ENCODE measurements at places on chromosomes 12 and 14.
A peak's percentile ranks its signal among the peaks of the same experiment; 100 is the strongest.

GRCh38 chr12:130041983-130042812, 120.1 kb upstream of the FZD10 start:
- DNase-seq = no peak

GRCh38 chr14:63893701-63894458, 41.1 kb downstream of the SYNE2 start:
- peak; percentile 83 for DNase-seq

DNA sequence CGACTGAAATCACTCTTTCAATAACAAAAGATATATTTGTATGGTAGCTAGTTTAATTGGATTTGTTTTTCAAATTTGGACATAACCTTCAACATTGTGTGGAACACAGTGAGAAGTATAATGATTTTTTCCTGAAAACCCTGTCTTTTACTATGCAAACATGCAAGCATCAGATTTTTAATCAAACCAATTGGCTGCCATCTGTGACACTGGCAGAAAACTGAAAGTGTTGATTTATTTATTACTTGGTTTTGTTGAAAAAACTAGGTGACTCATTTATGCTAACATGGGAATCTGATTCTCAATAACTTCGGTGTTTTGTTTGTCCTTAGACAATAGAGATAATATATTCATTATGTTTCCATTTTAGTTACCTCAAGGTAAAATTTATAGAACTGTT, 82.0 kb downstream of the NTS start:
- no peak for DNase-seq

GRCh38 chr12:65025136-65025535, 96.0 kb downstream of the WIF1 start:
- no peak for DNase-seq

- DNase-seq = no peak
These were observed 308.7 kb upstream of the DIO3 start for GRCh38 chr14:101252443-101253214.

GRCh38 chr14:61713724-61714437, 18.6 kb downstream of the HIF1A start:
- no peak for DNase-seq

DNA sequence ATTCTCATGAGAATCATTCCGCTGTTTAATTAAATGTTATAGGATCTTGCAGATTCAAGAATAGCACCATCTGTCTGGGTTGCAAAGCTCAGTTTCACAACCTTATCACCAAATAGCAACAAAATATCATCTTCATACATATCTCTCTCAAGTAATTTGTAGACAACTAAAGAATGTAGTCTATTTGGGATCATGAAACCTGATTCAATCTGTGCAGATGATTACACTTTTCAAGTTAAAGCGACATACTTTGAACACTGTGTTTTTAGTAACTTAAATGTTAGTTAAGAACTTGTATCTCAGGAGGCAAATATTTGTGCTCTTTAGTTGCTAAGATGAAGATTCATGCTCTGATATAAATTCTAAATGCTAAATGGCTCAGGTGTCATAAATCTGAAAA, 14.8 kb downstream of the MED13L start:
- DNase-seq = no peak

DNA sequence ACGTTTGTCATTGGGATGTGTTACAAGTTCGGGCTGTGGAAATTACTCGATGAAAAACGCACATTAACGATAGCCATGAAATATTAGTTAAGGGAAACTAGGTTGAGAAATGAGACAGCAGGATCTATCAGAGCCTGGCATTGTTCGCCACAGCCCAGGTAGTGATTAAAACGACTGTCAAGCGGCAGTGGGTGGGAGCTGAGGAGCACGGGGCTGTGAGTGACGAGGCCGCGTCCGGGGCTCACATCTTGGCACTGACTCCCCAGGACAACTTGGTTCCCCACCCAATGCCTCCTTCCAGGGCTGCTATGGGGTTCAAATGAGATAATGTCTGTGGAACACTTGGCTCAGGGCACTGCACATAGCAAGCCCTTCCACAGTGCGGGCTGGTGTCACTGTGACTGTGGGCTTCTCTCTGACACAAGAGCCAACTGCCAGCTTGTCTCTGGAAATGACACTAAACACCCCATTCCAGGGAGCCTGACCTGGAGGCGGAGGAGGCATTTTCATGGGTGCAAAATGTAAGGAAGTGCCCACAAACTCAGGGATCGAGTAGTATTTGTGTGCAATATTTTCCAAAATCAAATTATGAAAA, 19.3 kb downstream of the MMAB start:
- no peak for DNase-seq

DNA sequence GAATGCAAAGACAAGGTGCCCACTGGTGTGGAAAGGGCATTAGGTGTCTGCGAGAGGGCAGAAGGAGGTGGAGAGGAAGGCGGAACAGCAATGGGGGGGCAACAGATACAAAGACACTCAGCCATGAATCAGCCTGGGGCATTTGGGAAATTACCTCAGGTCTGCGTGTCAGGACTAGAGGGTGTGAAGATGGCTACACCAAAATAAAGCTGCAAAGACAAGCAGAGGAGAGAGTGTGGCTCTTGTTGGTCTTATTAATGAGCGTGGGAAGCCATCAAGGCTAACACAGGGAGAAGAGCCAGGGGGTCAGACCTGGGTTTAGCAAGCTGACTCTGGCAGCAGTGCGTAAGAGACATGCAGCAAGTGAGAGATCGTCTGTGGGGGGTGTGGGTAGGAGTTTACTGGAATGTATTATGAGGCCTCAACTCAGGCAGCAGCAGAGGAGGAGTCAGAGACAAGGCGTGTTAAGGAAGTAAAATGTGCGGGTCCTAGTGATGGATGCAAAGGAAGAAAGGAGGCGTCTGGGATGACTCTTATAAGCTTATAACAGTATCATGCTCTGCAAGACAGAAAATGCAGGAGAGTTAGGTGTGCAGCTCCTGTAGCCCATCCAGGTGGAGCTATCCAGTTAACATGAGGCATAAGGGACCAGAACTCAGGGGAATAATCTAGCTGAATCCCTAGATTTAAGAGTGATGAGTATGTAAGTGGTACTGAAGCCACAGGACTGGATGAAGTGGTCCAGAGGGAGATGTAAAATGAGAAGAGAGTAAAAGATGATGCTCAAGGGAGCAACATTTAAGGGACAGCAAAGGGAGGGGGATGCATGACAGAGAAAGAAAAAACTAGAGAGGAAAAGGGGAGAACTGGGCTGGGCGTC, 50.4 kb downstream of the KCNK10 start:
- DNase-seq = no peak

DNA sequence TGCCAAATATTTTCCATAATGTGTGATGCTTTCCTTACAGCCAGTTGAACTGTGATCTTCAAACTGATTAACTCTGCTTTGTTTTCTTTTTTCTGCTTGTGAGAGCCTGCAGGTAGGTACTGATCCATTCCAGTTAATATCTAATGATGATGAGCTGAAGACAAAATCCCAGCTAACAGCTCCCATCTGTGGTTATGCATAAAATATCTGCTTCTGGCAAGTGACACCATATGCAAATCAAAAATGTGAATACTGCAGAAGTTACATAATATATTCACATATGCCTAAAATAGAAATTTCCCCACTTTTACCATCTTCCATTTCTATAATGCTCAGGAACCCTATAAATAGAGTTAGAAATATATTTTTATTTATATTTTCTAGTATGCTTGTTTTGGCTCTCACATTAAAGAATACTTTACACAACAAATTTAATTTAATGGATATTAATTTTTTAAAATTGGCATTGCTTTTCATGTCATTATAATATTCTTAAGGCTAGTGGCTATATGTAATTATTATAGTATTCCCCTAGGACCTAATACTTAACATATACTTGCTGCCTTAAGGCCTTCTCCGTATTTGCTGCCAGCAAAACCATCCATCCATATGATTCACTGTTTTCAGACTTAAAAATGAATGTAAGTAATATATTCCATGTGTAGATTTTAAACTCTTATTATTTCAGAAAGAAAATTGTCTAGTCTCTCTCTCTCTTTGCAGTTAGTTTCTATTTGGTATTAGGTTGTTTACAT, 83.8 kb downstream of the CCER1 start:
- no peak for DNase-seq

DNA sequence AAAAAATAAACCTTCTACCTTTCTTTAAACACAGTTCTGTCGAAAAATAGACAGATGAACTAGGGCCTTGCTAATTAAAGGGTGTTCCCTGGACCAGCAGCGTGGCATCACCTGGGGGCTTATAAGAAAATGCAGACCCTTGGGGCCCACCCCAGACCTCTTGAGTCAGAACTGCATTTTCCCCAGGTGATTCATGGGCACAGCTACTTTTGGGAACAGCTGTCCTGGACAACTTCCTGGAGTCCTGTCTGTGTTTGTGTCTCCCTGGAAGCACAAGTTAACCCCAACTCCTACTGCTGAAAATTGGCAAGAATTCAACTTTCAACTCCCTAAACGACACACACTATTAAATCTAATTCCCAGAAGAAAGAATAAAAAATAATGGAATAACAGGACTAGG, 17.8 kb downstream of the FBLN5 start:
- no peak for DNase-seq

GRCh38 chr12:74541074-74541473, 3.4 kb downstream of the ATXN7L3B start:
- no peak for DNase-seq

DNA sequence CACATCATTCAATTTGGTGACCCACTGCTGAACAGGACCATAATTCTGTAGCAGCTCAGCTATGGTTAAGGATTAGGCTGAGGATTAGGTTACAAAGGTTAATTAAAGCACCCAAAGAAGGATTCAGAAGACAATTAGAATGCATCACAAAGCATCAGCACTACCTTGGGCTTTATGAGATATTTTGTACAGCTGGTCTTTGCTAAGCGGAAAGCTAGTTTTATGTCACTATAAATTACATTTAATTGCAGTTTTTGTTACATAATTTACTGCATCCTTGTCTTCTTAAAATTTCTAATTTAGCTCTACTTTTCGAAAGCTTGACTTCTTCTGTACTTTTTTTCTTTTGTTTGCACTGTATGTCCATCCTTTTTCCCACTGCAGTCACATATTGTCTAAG, 711.5 kb downstream of the RPS29 start:
- DNase-seq = no peak

- no peak for DNase-seq
These were observed 50.7 kb downstream of the BCAT1 start for GRCh38 chr12:24898185-24898584.

DNA sequence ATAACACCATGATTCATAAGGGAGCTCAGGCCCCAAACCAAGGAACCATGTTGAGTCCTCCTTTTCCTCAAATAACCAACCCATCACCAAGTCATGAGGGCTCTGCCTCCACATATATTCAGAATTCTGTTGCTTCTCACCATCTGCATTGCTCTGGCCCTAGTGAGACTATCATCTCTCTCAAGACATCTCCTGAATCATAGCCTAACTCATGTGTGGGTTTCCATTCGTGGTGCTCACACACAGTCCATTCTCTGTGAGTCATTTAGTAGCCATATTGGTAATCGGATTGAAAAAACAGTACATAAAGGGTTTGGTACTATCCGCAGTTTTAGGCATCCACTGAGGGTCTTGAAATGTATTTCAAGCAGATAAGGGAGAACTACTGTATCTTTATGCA, 5.1 kb upstream of the SLC38A2 start:
- DNase-seq = no peak

DNA sequence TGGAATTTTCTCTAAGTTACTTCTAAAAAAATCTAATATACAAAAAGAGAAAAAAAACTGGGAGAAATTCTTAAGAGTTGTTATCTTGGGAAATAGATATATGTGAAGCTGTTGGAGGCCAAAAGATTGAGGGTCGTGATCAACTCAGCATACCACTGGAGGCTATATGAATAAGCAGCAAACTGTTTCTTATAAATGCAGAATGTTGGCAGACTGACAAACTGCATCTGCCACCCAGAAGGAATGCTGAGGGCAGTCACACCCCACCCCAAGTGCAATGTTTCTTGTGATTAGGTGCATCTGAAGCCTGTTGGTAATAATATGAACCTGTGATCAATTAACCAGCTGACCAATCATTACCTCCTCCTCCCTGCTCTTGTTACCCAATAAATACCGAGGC, 818.6 kb upstream of the MGAT4C start:
- no peak for DNase-seq

- peak; percentile 85 for DNase-seq
These were observed 8.3 kb upstream of the CALCOCO1 start for GRCh38 chr12:53735556-53735955.

GRCh38 chr12:108803428-108804105, 53.8 kb downstream of the SSH1 start:
- peak; percentile 80 for DNase-seq

GRCh38 chr14:96261053-96261452, 5.0 kb downstream of the BDKRB1 start:
- no peak for DNase-seq

DNA sequence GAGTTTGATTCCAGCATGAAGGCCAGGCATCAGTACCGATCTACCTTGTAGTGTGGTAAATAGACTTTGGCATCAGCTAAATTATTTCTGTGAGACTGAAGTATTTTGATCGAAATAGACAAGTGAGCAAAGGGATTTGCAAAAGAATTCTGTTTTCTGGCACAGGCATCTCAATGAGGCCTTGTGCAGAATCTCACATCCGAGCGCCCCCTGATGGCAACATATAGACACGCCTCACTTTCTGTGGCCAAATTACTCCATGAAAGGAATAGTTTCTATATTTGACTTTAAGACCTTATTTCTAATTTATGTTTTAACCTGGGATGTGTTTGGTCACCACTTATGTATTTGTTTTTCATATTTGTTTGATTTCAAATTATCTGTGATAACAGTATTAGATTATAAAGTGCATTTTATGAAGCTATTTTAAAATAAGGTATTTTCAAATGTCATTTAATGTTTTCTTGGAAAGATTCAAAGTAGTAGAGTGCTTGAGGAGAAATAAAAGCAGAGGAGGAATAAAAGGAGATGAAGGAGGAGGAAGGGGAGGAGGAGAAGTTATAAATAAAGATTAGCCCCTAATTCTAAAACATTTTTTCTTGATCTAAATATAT, 731.9 kb downstream of the NRXN3 start:
- peak; percentile 31 for DNase-seq

DNA sequence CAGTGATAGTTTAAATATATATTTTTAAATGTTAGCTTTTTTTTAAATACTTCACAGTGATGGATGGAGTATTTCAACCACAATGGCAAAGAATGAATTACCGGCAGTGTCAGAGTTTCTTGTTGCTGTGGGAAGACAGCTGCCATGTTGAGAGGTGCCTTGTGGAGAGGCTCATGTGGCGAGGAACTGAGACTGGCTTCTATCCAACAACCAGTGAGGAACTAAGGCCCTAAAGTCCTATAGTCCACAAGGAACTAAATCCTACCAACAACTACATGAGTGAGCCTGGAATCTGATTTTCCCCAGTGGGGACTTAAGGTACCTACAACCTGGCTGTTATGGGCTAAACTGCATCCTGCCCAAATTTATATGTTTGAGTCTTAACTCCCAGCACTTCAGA, 220.2 kb upstream of the PLEKHG7 start:
- no peak for DNase-seq

Measured in stomach (tissue), 19 donors.